ENCODE measurements at places on chromosomes 12 and 14.

DNA sequence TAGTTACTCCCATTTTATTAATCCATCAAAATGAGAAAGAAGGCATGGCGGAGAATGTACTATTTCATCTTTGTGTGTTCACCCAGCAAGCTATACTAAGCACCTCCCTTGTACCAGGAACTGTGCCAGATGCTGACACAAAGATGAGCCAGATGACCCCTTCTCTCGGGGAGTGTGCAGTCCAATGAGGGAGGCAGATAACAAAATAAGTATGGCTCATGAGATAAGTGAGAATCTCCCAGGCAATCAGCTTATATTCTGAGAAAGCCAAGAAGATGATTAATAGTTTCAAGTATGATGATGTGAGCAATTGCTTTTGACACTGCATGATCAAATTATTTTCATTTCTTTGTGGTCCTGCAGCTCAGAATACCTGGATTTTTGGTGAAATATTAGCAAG lies 1.3 kb upstream of the TMEM233 start:
- DNase-seq, result no peak

GRCh38 chr12:62575036-62575435 lies 108.4 kb downstream of the MON2 start:
- no peak for DNase-seq

- DNase-seq, result no peak
Observed at GRCh38 chr14:70885343-70886022, 21.8 kb upstream of the PCNX1 start.

DNA sequence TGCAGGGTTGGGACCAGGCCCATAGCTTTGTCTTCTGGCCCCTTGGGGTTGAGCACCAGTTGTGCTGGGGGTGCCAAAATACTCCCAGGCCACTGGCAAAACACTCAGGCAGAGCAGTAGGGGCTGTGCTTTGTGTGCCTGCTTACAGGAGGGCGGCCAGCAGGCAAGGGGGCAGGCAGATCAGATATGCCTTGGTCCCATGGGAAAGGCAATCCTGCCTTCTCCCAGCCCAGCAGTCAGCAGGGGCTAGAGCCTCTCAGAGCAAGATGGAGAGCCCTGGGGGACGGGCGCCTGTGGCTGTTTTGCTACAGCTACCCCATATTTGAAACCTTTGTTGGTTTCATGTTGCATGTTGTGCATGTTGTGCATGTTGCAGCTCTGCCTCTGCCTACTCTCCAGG lies 36.2 kb upstream of the TMX1 start:
- no peak for DNase-seq

DNA sequence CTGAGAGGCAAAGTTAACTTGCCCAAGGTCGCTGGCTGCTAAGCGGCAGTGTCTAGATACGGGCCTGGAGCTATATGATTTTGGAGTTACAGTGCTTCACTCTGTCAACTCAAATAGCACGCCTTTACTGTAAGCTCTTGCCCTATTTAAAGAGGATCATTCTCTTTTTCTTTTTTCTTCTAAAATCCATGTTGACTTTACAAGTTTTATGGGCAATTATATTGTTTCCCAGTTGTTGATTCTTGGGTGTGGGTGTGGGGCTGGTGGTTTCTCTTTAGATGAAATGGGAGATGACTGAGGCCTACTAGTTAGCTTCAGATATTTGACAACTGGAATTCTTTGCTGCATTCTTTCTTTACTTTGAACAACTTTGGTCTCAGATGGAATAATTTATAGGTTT lies 70.7 kb downstream of the C12orf75 start:
- no peak for DNase-seq
